ENCODE measurements at places on chromosomes 16 and 17. TPM values are rescaled to one million over a fixed set of nuclear protein-coding genes. Genes with fewer than 3 reads are reported as not detected.

Gene NPIPA2
- 3.9 TPM for total RNA-seq

Gene TUBD1
- 12.5 TPM for total RNA-seq

Gene ZNF75A
- 24.5 TPM for total RNA-seq

Gene ABAT
- total RNA-seq: 0.77 TPM

Gene KRT32
- total RNA-seq: 0.72 TPM

Gene HBZ
- total RNA-seq: 1.1 TPM

Gene CHP2
- total RNA-seq: not detected

Gene KIF19
- total RNA-seq: not detected
